ENCODE measurements at places on chromosomes 11 and 22.

- DNase-seq = no peak
These were observed 691.6 kb downstream of the OPCML start for GRCh38 chr11:132840660-132841059.

- no peak for DNase-seq
These were observed 14.3 kb downstream of the ATP5MG start for GRCh38 chr11:118415739-118416068.

DNA sequence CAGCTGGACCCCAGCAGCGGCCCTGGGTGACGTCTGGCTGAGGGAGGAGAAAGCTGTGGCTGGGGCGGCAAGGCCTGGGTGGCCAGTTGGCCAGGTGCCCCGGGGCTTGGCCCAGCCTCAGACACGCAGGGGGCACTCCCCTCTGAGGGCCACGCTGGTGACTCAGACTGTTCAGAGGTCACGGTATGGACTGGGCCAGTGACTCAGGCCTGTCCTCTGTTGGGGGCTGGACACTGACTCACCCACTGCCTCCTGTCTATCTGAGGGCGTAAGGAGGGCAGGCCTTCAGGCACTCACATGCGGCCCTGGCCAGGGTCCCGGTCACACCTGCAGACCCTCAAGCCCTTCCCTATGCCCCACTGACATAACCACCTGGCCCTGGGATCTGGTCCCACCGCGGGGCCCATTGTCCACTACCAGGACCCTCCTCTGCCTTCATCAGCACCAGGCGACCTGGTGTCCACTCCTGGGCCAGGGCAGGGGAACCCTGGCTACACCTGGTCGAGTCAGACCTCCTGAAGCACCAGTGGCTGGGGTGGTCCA, 3.7 kb upstream of the MUC5AC start:
- DNase-seq = no peak

GRCh38 chr11:3873712-3874349, 18.4 kb downstream of the STIM1 start:
- DNase-seq = no peak

- no peak for DNase-seq
These were observed 438.2 kb downstream of the BUD13 start for GRCh38 chr11:116334596-116334995.

GRCh38 chr11:10982704-10983510, 125.1 kb upstream of the ZBED5 start:
- no peak for DNase-seq

GRCh38 chr11:61744609-61745156, 7.8 kb upstream of the MYRF start:
- no peak for DNase-seq

DNA sequence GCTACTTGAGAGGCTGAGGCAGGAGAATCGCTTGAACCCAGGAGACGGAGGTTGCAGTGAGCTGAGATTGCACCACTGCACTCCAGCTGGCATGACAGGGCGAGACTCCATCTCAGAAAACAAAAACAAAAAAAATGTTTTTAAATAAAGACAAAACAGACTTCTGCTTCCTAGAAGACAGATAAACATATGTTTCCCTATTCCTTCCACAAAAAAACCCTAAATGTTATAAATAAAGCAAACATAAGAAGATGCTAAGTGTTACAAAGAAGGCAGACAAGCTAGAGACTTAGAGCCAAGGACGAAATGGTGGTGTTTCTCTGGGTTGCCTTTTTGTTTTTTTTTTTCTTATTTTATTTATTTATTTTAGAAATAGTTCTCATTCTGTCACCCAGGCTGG, 5.6 kb upstream of the CLDN5 start:
- no peak for DNase-seq

- DNase-seq = no peak
These were observed 52.4 kb downstream of the KCNC1 start for GRCh38 chr11:17786824-17787525.

- no peak for DNase-seq
These were observed 45.8 kb downstream of the PPFIBP2 start for GRCh38 chr11:7559398-7560283.

DNA sequence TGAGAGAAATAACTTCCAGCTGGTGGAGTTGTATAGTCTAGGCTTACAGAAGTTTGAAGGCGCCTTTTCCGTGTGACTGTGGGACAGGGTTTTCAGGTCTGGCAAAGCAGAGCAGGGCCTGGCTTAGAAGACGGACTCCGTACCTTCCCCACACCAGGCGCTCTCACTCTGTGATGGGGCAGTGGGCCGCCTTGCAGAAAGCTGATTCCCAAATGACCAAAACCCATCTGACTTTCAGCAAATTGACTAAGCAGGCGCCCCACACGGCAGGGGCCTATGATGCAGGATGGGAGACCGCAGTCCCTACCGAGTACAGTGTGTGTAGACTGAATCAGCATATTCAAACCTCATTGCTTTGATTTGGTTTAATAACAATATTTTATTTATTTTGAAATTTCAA, 85.8 kb upstream of the TMEM45B start:
- DNase-seq = no peak

DNA sequence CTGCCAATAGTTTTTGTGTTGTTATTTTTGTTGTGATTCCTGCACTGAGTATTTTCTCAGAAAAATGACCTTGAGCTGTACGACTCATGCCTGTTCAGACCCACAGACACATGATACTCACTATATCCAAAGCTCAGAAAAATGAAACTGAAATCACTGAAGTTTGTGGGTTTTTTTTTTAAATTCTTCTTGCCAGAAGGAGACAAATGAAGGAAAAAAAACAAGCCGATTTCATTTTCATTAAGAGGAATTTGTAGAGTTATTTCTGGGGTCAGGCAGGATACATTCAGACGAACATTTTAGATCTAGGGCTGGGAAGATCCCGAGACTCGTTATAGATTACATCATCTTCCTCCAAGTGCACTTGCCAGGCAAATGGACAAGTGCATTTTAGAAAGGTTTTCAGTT, 60.4 kb downstream of the BMAL1 start:
- no peak for DNase-seq

DNA sequence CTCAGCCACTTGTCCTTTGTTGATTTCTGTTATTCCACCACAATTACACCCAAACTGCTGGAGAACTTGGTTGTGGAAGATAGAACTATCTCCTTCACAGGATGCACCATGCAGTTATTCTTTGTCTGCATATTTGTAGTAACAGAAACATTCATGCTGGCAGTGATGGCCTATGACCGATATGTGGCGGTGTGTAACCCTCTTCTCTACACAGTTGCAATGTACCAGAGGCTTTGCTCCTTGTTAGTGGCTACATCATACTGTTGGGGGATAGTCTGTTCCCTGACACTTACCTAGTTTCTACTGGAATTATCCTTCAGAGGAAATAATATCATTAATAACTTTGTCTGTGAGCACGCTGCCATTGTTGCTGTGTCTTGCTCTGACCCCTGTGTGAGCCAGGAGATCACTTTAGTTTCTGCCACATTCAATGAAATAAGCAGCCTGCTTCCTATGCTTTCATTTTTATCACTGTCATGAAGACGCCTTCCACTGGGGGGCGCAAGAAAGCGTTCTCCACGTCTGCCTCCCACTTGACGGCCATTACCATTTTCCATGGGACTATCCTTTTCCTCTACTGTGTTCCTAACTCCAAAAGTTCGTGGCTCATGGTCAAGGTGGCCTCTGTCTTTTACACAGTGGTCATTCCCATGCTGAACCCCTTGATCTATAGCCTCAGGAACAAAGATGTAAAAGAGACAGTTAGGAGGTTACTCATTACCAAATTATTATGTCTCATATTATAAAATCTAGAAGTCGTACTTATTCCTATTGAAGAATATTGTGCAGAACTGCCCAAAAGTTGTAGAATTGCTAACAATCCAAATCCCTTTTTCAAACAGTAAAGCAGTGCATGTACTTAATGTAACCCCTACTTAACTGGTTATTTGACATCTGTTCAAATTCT, 53.2 kb downstream of the OR4C6 start:
- no peak for DNase-seq

DNA sequence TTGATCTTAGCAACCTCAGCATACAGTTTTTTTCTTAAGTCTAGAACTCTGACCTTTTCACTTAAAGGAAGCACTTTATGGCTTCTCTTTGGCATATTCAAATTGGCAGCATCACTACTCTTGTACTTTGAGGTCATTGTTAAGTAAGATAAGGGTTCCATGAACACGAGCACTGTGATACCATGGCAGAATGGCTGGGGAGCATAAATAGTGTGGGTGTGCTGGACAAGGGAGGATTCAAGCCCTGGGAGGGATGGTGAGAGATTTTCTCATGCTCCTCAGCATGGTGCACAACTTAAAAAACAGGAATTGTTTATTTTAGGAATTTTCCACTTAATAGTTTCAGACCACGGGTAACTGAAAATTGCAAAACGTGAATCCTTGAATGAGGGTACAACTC, 111.4 kb downstream of the ATXN10 start:
- no peak for DNase-seq

- DNase-seq = no peak
These were observed 42.6 kb downstream of the ANO1 start for GRCh38 chr11:70120674-70121073.
